ENCODE measurements at places on chromosomes 1 and 21.

DNA sequence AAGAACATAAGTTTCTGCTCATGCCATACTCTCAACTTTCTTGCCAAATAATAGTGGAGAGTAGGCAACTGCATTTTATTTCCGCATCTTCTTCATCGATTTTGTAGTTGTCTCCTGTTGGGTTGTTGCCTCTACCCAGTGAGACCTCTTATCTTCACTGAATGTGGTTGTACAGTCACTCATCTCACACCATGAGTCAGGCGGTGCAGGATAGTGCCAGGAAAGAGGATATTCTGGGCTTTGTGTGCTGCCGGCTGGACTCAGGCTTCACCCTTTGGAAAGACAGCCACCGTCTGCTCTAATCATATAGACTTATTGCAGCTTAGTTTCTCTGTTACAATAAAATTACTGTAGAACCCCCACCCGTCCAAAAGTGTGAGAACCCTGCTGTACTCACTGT lies 154.3 kb upstream of the USP24 start:
- DNase-seq = no peak

DNA sequence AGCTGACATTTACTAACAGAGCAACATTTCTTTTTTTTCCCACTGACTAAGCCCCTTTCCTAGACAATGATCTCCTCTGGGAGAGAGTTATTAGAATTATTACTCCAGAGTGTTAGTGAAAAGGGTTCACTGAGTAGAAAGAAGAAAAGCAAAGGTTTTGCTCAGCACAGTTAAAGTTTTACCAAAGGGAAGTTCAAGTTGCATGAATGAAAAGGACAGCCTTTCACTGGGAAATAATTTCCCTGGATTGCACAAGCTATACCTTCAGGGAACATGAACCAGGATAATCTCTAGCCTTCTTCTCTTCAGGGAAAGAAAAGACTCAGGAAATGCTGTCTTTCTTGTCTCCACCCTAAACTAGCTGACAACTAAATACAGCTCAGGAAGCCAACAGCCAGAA lies 71.4 kb upstream of the ESRRG start:
- no peak for DNase-seq

DNA sequence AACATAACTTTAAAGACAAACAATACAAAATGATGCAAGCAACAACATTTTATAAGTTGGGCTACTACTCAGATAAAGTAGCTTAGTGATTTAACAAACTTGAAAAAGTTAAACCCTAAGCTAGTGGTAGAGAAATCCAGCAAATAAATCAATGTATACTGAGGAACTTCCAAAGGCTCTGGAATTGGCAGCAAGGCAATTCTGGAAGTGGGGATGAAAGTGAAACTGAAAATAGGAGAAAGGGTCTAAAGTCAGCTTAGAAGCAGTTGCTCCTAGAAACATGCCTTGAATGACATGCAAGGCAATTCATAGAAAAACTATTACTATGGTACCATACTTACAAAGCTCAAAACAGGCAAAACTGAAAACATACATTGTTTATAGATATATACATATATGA lies 90.0 kb upstream of the CAMK1G start:
- DNase-seq = no peak

DNA sequence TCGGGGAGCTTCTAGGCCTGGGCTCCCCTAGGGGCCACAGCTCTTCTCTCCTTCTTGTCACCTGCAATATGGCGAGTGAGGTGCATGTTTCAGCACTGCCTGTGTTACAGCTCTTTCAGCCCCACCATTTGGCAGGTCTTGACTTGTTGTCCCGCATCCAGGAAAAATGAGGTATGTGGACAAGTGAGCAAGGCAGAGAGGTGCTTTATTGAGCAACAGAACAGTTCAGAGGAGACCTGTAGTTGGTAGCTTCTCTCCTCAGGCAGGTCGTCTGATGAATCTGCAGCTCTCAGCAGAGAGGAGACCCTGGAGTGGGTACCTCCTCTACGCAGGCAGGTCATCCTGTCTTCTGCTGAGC lies 208.2 kb upstream of the USP25 start:
- no peak for DNase-seq

- DNase-seq = no peak
Measured at GRCh38 chr1:231923491-231924041, 297.0 kb downstream of the DISC1 start.
